COR-L47 (cell line): ENCODE measurements at places on chromosomes 16 and 17.

GRCh38 chr16:10937068-10937859, 5.0 kb downstream of the DEXI start:
- DNase-seq = no peak

DNA sequence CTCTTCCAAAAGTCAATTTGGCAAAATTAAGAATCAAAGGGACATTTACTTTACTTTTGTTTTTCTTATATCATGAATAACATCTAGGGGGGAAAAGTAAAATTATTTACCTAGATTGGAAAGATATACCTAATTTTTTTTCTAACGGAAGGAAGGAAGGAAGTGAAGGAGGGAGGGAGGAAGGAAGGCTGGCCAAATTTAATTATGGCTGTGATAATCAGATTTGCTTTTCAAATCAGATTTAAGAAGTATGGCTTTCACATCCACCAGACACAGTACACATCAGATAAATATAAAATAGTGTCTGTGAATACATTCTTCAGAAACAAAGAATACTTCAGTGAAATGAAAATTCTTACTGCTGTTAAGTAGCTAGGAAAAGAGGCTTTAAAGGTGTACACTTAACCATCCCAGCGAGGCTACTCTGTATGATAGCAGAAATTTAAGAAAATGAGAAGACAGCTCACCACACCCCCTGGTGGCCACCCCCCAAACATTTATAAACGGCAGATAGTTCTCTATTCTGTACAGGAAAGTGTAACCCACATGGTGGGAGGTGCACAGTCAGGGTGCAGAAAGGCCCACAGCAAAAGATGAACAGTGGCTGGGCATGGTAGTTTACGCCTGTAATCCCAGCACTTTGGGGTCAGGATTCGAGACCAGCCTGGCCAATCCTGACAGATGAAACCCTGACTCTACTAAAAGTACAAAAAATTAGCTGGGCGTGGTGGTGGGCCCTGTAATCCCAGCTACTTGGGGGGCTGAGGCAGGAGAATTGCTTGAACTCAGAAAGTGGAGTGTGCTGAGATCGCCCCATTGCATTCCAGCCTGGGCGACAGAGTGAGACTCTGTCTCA, 150.8 kb downstream of the SSH2 start:
- peak; percentile 28 for DNase-seq

DNA sequence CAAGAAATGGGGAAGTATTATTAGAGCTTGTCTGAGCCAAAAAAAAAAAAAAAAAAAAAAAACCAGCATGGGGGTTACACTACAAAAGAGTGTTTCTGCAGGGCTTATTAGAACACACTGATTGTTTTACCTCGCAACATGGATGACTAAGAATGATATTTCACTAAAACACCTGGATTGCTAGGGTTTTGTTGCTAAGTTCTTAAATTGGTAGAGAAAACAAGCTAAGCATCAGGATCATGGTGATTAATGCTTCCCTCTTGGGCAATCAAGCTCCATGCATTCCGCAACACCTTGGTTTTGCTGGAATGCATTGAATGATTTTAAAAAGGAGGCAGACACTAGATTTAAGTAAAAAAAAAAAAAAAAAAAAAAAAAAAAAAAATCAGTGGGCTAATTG, 931.4 kb upstream of the CDH8 start:
- no peak for DNase-seq

DNA sequence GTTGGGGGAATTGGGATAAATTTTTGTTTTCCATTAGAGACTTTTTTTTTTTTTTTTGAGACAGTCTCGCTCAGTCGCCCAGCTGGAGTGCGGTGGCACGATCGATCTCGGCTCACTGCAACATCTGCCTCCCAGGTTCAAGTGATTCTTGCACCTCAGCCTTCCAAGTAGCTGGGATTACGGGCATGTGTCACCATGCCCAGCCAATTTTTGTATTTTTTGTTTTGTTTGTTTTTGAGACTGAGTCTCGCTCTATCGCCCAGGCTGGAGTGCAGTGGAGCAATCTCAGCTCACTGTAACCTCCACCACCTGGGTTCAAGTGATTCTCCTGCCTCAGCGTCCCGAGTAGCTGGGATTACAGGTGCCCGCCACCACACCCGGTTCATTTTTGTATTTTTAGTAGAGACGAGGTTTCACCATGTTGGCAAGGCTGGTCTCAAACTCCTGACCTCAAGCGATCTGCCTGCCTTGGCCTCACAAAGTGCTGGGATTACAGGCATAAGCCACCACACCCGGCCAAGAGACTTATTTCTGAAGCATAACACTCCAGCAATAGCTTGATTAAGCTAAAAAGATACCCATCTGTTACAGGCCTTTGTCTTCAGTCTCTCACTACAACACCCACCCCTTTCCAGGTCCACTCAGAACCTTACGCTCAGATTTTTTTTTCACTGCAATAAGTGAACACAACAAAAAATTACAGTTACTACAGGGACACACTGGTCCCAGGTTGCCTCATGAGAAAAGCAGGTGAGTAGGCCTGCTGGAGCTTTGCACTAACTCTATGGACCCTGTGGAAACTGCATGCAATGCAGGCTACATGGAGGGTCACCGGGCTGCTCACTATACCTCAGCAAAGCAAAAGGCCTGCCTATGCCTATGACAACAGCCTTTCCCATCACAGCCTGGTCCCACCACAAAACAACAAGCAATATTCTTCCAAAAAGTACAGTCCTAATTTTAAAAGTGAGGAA, 34.6 kb downstream of the KANSL1 start:
- DNase-seq = no peak

GRCh38 chr16:15946257-15947044, 3.0 kb upstream of the ABCC1 start:
- no peak for DNase-seq

- DNase-seq = peak; percentile 92
Observed at GRCh38 chr16:27202923-27203506, 311 bp upstream of the KDM8 start.

DNA sequence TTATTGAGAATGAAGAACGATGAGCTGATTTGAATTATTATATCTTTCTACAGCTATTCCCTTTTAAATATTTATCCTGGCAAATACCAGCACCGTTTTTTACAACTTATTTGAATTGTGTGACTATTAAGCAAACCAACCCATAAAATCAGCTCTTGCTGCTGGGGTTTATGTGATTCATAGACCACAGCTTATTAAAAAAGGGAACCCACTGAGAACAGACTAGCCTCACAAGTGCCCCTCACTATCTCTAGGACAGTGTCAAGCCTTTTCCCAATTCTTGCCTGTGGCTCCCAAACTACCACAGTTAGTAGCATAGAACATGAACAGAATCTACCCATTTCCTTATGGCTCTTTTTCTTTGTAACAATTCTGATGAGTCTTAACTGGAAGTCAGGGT, 6.1 kb upstream of the LIG3 start:
- no peak for DNase-seq

DNA sequence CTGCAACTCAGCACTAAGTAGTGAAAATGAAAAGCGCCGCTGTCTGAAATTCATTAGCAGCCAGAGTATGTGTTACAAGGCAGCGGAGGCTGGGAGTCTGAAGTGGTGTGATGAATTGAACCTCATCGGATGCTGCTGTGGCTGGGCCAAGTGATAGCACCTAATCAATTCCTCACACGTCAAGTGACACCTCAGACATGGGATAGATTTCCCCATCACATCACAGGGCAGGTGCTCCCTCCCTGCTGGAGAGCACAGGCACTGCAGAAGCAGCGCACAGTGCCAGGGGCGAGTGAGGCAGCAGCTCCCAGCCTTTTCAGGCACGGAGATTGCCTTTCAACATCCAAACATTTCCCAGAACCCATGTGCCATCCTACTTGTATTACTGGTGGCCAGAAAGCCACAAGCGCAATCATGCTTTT, 32.2 kb downstream of the DRC3 start:
- DNase-seq = no peak

DNA sequence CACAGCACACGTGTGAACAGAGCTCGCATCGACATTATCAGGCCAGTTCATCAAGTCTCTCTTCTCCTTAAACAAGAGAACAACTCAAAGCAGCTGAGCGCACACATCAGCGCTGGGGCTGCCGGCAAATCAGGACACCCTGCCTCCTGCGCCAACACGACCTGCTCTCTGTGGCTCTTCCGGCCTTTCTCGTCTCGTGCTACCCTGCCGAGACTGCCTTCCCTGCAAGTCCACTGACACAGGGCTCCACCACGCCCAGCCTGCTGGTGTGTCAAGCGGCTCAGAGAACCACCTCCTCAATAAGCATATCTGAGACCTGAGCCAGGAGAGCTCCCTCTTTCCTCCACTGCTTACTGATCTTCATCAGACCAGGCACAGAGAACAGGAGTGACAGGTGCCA, 96.9 kb downstream of the ZNF778 start:
- no peak for DNase-seq

DNA sequence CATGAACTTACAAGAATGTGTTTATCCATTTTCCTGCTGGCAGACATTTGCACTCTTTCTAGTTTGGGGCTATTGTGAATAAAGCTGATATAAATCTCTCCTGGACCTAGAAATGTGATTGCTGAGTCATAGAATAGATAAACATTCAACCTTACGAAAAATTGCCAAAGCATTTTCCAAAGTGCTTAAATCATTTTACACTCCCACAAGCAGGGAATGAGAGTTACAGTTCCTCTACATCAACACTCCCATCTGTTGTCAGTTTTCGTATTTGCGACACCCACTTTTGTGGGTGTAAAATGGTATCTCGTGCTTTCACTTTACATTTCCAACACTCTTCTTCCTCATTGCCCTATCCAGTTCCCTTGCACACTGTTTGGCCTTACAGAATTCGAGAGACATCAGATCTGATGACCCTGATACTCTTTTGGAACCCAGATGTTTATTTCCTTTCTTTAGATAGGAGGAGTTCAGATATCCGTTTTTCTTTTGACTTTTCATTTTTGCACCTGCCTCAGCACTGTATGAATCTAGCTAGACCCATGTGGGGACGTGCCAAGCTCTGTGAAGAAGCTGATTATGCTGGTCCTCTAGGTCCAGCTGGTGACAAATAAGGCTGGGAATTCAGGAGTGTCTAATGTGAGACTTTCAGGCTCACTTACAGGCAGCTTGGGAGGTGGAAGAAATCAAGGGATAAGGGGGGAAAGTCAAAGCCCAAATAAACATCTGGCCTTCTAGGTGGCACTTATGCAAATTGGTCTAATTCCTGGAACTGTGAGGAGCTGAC, 14.0 kb downstream of the SOX9 start:
- no peak for DNase-seq

DNA sequence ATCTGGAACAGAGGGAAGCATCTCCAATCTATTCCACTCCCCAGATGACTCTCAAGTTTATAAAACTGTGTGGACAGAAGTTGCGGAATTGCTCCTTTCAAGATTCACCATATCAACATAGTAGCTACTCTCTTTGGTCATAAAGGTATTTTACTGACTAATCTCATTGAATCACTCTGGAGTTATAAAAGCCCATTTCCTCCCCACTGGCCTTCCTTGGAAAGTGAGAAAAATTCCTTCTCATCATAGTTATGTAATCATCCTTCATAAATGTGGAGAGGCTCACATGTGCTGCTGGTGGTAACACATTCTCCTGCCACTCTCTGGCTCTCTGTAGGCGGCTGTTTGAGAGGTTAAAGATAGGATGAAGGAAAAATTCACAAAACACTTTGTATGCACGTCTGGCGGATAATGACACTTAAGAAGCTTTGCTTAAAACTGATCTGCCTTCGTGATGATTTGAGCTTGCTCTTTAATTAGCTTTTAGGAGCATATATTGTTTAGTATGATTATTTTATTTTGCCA, 1034.0 kb upstream of the EEF2KMT start:
- no peak for DNase-seq

GRCh38 chr16:63092736-63093135, 1056.5 kb upstream of the CDH8 start:
- no peak for DNase-seq

DNA sequence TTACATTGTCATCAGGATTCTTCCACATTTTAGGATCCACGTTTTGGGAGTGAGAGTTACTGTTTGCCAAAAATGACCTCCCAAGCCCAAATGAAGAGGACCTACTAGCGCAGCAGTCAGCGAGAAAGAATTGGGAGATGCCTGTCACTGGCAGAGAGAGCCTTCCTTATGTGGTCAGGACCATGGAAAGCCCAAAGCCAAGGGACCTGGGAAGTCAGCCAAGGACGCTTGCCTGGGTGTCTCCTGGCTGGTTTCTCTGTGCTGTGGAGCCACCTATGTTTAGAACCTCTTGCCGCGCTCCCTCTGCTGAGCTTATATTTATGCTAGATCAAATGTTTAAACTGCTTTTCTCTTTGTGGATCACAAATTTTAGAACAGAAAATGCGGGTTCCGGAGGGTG, 24.9 kb upstream of the RHBDL3 start:
- DNase-seq = no peak

DNA sequence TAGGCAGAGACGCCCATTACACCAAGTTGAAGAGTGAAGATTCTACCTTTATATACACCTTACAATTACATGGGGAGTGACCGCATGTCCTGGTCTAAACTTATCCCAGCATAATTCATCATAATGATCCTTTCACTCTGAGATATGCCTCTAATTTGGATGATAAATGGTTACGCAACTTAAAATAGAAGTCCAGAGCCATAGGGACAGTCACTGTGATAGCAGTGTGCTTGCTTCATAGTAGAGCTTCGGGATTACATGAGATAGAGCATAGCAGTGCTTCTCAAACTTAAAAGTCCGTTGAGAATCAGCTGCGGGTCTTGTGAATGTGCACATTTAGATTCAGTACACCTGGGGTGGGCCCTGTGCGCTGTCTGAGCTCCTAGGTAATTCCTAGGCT, 16.9 kb downstream of the USP10 start:
- DNase-seq = no peak

GRCh38 chr16:55810451-55810961, 22.4 kb downstream of the CES1 start:
- no peak for DNase-seq

GRCh38 chr17:45405250-45406086, 27.2 kb downstream of the ARHGAP27 start:
- no peak for DNase-seq

DNA sequence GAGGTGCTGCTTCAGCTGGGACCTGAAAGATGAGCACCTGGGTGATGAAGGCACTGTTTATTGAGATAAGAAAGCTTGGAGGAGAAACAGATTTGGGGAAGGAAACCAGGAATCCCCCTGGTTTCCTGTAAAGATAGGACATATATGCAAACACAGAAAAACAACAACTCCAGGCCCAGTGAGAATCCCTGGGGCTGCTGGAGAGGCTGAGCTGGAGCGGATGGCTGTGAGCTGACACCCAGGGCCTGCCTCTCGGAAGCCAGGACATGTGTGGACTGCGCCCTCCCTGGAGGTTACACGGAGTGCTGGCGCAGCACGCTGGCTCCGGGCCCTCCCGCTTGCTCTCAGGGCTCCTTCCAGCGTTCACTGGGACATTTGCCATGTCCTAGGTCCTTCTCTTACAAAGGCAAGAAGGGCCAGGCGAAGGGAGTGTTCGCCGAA, 57.5 kb downstream of the CYB5B start:
- DNase-seq = no peak

DNA sequence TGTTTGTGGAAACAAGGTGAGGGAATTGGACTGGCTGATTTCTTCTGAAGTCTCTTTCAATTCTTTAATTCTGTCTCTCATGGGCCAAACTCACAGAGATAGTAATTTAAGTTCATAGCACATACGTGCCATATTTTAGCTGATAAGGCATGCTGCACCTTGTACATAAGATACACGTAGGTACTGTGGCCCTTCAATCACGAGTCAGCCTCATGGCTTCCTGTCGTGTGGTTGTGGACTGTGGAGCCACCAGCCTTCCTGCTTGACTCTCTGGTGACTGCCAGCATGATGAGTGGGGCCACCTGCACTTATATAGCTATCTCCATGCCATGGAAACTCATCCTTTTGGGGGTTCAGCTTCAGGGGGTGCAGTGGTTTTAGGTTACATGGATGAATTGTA, 25.1 kb downstream of the KSR1 start:
- DNase-seq = no peak
